ENCODE measurements at places on chromosomes 1 and 21. TPM values are rescaled to one million over a fixed set of nuclear protein-coding genes. Genes with fewer than 3 reads are reported as not detected.

DNA sequence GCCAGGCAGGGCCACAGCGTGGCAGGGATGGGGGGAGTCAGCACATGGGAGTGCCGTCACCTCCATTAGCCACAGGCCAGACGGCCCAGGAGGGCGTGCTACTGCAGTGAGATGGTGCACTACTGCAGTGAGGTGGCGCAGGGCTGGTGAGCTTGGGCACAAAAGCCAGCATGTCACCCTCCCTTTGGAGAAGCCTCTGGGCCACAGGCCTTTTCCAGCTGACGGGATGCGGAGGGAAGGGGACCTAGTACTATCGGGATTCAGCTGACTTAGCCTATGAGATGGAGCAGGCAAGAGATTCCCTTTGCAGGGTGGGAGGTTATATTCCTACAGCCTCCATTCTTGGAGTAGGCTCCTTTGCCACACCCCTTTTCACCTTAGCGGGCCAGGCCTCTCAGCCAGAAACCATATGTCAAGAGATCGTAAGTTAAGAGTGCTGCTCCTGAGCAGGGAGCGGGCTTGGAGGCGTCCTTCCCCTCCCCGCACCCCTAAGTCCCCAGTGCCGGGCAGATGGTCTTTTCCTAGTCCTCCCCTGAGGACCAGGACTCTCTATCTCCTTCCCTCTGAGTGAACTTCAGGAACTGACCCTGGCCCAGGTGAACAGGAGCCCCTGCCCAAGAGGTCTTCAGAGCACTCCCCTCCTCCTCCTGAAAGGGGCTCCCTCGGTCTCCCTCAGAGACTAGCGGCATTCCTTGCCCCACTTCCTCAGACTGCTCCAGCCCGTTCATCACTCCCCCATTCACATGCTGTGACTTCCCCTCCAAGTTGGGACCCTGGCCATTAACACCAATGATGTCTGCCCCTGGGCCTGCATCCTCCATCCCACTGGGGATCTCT, 8.2 kb downstream of the NES start:
- no peak for DNase-seq

DNA sequence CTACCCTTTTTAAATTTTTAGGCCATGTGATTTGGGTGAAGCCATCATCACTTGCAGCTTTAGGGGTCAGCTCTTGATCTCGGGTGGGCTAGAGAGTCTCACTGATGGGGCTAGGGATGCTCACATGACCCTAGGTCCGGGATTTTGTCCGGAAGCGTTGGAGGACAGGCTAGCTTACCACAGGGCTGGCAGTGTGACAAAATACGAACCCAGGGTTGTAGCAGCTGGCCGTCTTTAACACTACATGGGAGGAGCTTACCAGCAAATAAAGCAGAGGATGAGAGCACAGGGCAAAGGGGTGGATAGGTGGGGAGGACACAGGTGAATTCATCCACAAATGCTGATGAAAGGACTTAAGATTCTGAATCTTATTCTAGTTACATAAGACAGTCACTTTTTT, 21.9 kb downstream of the GPR161 start:
- DNase-seq: no peak

GRCh38 chr1:165647970-165648369, 16.9 kb downstream of the MGST3 start:
- DNase-seq: no peak

DNA sequence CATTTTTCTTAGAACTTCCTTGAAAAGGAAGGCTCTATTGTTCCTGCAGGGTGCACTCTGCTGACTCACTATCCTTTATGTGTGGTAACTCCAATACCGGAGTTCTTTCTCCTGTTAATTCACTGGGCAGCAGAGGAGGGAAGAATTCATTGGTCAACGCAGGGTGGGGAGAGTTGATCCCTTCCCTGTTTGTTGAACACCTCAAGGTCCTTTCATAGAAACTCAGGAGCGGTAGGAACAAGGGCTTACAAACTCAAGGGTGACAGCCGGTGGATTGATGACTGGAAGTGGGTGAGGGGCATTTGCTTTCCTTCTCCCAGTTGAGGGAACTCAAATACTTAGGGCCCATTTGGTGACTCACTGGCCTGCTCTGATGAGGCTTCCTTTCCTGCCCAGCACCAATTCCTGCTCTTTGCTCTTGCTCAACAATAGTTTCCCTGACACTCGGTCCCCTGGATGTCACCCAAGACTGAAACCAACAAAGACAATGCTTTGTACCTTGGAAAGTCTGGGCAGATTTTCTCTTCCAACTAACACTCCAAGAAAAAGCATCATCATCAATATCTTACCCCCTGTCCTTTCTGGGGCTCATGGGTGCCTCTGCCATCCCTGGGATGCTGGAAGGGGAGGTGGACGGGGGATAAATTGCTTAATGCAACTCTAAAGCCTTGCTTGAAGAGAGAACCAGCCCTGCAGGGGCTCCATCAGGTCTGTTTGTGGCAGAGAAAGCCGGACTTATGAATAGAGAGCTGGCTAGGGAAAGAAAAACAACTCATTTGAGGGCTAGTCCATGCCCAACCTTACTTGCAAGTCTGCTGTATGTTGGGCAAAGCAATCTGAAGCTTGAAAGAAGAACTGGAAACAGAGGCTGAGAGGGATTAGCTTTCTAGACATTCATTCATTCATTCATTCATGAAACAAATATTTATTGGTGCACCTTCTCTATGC, 9.3 kb downstream of the SLC26A9 start:
- DNase-seq: no peak

DNA sequence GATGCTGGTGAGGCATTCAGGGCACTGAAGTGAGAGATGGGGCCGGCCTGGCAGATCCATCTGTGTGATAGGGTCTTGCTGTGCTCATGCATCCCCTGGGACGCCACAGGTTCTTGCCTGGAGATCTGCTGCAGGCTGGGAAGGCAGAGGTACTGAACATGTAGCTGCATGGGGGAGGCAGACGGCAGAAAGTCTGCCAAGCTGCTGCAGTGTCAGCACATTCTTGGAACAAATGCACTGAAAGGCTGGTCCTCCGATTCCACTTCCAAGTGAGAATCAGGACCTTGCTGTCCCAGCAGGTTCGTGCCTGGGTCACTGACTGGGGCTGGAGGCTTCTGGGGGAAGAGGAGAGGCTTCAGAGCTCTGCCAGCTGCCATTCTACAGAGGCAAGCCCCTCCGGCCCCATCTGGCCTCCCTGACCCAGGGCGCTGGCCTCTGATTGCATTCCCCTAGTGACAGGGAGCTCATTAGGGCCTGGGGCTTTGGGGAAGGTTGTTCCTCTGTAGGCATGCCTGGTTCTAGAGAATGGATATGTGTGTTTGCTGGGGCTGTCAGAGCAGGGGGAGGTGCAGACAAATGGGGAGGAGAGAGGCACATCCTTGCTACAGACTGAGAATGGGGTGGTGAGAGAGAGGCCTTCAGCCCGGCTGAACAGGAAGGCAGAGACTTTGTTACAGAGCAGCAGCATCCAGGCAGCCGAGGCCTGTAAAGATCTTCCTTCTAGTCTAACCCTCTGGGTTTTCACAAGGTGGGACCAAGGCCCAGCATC, 174.0 kb downstream of the TRABD2B start:
- no peak for DNase-seq

GRCh38 chr1:53641481-53642214, 97.3 kb downstream of the GLIS1 start:
- peak; percentile 35 for DNase-seq

GRCh38 chr1:62689524-62689923, 1.3 kb upstream of the DOCK7 start:
- no peak for DNase-seq

GRCh38 chr1:28190337-28190979, 14.0 kb upstream of the PTAFR start:
- DNase-seq: no peak

DNA sequence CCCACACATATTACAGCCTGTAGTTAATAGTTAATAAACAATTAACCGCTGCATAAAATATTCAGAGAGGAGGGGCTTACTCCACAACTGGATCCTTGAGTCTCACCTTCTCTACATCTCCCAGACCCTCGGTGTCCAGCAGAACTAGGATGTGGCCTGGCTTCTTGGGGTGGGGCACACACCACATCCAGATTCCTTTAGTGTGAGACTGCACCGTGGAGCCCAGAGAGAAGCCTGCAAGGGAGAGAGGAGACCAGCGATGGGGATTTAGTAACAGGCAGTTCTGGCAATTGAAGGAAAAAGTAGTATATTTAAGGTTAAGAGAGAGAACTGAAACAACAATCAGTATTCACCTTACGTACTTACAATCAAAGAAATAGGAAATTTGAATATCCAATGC, 4.9 kb downstream of the GBP1 start:
- DNase-seq: no peak

DNA sequence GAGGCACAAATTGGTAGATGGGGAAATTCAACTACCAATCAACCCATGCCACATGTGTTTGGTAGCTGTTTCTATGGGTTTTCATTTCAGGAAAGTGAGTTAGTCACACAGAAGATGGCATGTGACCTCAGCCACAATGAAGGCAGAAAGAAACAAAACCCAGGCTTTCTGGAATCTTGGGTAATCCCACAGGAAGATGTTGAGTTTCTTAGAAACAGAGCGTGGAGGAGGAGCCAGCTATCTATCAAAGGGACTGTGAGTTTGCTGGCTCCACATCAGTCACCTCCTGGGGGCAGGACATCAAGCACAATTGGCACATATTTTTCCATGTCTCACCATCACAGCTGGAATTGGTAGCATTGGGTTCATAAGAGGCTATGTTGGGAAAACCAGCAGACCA, 188.9 kb upstream of the PLXNA2 start:
- no peak for DNase-seq

- DNase-seq: no peak
Observed at GRCh38 chr1:2088458-2088857, 38.2 kb downstream of the PRKCZ start.

Gene TDRD5
- not detected for total RNA-seq

Gene GFI1
- 0.22 TPM for total RNA-seq

Gene HMGCS2
- total RNA-seq: 880 TPM

Gene SPRR2D
- not detected for total RNA-seq

Gene DENND2C
- total RNA-seq: 4.8 TPM

Gene CHI3L1
- total RNA-seq: 45.2 TPM

Gene PUSL1
- total RNA-seq: 5.6 TPM

Gene LCE1C
- not detected for total RNA-seq

All from right lobe of liver (tissue), 6 donors.